ENCODE measurements at places on chromosomes 11 and 22.

GRCh38 chr11:9716275-9717039, 52.6 kb downstream of the SWAP70 start:
- DNase-seq = no peak

- no peak for DNase-seq
Measured at GRCh38 chr11:97764605-97765004, 1256.1 kb upstream of the CNTN5 start.

DNA sequence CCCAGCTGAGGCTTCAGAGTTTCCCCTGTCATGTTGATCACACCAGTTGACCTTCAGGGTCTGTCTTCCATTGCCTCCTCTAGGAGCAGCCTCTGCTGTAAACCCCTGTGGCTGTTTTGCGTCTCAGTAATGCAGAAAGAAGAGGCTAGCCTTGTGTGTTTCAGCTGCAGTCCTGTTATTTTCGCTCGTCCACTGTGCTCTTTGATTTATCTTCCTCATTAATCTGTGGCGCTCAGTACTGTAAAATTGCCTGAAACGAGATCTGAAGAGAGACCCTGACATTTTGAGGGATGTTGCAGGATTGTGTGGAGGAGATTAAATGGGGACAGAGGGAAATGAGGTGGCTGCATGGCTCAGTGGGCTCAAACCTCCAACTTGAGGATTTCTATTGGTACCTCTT, 163.7 kb downstream of the DBX1 start:
- no peak for DNase-seq

- DNase-seq = no peak
Measured at GRCh38 chr11:66701432-66702240, 23.9 kb upstream of the RBM4B start.

- peak; percentile 33 for DNase-seq
Measured at GRCh38 chr11:13008625-13009475, at the start of gene RASSF10. TSS of gene RASSF10 (plus strand) at chr11:13009316. CDS start at chr11:13009577, 261 bp downstream.

- no peak for DNase-seq
Measured at GRCh38 chr11:8230178-8230859, 33.4 kb downstream of the LMO1 start.

- peak; percentile 24 for DNase-seq
Measured at GRCh38 chr22:35631597-35631996, 14.5 kb upstream of the MB start.

DNA sequence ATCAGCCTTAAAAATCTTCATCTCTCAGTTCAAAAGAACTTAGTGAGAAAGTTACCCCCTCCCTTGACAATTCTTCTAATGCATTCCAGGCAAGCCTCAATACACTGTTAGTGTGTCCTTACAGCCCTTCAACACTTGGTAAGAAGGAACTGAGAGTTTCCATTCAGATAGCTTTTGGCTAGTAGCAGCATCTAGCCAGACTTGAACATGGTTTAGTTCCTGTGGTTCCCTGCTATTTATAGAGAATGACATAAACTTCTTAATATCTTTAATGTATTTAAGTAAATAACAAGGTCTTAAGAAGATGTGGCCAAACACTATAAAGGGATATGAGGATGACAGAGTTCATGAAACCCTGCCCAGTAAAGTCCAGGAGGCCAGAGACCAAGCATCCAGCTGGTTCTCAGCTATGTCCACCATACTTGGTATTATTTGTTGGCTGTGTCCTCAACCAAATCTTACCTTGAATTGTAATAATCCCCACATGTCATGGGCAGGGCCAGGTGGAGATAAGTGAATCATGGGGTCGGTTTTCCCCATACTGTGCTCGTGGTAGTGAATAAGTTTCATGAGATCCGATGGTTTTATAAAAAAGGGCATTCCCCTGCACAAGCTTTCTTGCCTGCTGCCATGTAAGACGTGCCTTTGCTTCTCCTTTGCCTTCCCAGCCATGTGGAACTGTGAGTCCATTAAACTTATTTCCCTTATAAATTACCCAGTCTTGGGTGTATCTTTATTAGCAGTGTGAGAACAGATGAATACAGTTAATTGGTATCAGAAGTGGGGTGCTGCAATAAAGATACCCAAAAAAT, 132.4 kb downstream of the LARGE1 start:
- DNase-seq = no peak

DNA sequence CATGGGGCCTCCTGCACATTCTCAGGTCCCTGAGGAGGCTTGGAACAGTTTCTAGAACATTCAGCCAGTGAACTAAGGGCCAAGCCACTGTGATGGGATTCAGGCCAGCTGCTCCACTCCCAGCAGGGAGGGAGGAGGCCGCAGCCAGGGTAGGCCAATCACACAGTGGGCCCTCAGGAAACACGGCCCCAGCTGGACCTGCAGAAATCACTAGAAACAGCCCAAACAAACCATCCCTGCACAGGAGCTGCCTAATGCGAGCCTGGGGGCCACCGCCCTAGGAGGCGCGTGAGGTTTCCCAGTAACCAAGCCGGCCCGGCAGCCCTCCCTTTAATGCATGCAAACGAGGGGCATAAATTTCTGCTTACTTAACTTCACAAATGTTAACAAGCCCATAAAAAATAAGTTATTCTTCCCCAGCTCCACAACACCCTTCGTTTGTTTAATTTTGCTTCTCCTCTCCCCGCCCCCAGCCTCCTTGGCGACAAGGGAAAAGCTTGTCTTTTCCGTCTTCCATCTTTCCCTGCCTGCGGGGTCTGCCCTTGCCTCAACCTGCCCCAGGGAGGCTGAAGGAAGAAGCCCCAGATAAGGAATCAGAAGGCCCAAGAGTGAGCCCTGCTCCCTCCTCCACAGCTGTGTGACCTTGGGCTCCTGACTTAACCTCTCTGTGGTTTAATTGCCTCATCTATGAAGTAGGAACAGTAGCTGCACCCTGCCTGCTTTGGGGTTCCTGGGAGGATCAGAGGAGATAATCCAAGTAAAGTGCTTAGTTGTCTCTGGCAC, 25.7 kb downstream of the ELFN2 start:
- no peak for DNase-seq

GRCh38 chr22:24541681-24542515, 13.0 kb downstream of the GUCD1 start:
- DNase-seq = no peak

GRCh38 chr11:10233581-10233980, 60.4 kb downstream of the SBF2 start:
- no peak for DNase-seq

- DNase-seq = no peak
Measured at GRCh38 chr22:27206374-27207133, 549.2 kb downstream of the MIAT start.

- no peak for DNase-seq
Measured at GRCh38 chr11:91243051-91243450, 981.6 kb upstream of the FAT3 start.

GRCh38 chr11:111128076-111128870, 117.3 kb upstream of the POU2AF2 start:
- DNase-seq = no peak

DNA sequence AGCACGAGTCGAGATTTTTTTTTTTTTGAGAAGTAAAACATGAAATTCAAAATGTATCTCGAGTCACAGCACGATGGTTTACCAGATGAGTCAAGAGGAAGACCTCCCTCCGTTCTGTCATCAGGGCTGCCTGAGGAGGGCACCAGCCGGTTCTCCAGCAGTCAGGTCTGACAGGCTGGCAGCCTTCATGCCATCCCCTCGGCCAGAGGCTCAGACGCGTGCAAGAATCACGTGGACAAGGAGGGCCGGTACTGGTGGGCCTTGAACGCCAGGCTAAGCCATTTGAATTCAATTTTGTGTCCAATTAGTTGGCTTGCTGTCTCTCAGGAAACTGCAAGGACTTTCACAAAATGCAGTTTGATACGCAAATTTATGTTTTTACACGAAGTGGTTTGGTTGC, 1412.2 kb downstream of the BRD1 start:
- no peak for DNase-seq

DNA sequence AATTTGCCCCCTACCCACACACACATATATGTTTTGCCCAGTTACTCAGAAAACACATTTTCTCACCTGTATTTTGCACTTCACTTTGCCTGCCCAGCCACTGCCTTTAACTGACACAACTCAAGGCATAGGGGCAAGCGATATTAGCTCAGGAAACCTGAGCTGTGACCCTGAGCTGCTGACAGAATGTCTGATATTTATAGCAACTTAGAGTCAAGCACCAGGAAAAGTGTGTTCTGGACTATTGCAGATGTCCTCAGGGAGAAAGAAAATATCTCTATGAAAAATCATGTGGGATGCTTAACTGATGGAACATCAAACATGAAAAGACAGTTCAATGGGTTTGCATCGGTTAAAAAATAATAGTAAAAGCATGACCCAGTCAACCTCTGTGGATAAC, 63.9 kb upstream of the SLC35C1 start:
- no peak for DNase-seq
